Stimulated activated CD8-positive, alpha-beta memory T cell treated with anti-CD3 and anti-CD28 coated beads, Interleukin-15, amount 100 ng/mL, for 48 hours (primary cell): ENCODE measurements at places on chromosomes 5 and 9.

GRCh38 chr9:128253991-128254346 lies 21.8 kb downstream of the GOLGA2 start:
- no peak for DNase-seq

DNA sequence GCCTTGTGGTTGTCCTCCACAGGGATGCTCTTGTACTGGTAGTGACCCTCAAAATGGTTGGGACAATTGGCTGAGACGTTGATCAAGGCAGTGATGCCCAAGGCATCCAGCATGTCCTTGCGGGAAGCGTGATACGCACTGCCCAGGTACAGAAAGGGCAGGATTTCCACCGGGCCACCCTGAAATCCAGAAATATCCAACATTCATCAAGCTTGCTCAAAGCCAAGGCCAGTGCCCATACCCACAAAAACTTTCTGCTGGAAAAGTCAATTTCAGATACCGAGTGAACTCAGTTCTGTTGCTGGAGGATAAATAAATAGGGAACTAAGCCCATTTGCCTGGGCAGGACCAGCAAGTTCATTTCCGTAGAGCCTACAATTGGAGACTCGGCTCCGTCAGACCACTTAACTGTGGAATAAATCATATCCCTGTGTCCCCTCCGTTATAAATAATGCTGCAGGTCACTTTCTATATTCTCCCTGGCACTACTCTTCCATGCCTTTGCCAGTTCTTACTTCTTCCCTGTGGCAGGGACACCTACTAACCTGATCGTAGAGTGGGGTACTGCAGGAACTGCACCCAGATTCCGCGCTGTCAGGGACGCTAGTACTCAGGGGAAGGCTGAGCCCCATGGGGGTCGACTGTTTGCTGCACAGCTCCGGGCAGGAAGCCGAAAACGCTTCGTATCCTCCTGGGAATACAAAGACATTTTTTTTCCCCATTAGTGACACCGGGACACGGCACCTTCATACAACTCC lies 1.2 kb downstream of the DUSP1 start:
- no peak for DNase-seq

DNA sequence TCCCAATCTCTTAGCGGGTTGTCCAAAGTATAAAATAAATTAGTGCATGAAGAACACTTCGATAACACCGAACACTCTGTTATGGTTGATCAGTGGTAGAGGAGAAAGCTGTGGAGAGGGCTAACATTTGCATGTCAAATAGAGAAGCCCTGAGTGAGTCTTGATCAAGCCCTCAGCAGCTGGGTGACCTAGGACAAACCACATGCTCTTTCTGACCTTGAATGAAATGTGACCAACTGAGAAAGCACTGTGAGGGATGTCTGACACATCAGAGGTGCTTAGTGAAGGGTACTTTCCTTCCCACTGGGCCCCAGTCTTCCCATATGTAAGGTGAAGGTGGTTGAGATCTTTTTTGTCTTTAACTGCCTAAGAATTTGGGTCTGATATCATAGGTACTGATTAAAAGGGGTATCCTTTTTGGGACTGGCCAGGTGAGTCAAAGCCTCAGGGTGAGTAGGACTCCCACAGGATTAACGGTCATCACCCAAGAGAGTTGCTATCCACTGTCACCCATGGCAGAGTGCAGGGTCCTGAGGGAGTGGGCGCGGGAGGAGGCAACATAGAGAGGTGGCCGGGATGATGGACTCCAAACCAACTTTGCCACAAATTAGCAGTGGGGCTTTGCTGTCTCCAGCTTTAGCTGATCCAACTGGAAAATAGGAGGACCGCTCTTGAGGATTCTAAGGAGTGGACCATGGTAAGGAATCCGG lies 53.5 kb downstream of the KIF4B start:
- DNase-seq, result no peak

GRCh38 chr5:109143031-109143430 lies 266.7 kb downstream of the PJA2 start:
- DNase-seq, result no peak

DNA sequence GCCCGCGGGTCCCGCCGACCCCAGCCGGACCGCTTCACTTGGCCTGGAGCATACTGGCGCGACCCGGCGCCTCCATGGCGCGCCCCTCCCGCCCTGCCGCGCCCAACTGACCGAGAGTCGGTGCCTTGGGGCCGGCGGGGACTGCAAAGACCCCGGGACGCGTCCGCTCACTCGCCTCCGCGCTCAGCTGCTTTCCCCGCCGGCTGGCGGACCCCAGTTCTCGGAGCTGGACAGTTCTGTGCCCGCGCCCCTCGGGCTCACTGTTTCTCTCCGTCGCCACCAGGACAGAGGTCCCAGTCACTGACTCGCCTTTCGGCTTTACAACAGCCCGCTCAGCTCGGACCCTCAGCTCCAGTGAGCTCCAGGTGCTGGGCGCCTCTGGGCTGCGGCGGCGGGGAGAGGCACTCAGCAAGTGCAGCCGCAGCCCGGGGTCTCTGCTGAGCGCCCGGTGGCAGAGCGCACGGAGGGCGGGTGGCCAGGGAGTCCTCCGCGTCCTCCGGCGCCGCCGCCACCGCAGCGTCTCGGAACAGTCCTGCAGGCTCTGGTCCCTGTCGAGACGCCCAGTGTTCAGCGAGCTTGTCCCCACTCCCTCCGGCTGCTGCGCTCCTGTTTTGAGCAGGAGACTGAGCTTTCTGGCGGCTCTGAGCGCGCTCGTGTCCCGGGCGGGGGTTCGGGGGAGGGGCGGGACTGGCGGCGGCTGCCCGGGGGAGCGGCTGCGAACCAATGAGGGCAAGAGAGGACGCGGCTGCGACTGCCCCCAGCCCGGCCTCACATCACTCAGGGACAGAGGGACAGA lies at the start of gene SMIM32:
TSS of gene SMIM32 (minus strand) at position 637 of the 796 bp plus-strand sequence. CDS start 638 bp downstream, outside the sequence.
- no peak for DNase-seq

GRCh38 chr9:79570448-79571308 lies 1.1 kb upstream of the TLE4 start:
- peak; percentile 37 for DNase-seq

DNA sequence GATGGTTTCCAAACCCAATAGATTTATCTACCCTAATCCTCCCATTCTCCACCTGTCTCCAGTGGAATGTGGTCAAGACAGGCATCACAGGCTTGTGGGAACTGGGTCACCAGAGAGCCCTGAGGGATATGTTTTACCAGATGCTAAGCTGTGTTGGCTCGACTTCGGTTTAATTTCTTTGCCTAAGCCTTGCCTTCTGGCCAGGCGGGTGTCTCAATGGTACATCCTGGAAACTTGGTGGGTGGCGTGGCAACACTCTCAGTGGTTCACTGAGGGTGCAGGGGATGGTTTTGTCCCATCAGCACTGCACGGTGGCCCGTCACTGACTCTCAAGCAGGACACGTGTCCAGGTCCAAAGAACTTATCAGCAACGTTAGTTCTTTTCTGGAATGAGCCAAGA lies 192.2 kb downstream of the TENT4A start:
- DNase-seq, result no peak

DNA sequence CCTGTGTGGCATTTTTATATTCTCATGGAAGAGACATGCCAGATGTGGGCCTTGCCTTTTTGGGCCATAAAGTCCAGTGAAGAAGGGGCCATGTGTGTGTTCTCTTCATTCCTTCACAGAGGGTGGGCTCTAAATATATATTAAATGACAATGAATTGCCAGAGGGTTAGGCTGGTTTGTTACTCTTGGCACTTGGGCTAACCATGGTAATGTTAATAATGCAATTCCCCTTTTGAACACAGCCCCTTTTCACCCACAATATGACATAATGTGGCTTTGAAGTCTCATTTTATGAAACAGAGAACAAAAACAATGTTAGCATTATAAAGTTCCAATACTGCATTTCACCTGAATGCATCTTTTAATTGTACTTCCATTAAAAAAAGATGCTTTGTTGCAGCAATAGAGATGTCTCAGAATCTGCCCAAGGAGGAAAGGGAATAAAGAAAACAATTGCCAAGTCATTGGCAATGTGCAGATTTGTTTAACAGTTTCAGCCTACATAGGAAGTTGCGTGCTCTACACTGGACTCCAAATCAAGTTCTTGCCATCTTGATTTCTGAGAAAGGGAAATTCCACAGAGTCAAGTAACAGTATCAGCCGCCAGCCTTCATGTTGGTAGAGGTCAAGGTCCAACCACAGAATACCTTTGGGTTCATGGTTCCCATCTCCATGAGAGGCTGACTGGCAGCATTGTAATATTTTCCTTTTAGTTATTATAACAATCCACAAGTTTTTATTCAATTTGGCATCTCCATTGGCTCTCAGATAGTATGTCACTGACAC lies 141.9 kb downstream of the SLC12A2 start:
- DNase-seq, result no peak
